Natural killer cell (primary cell): ENCODE measurements at places on chromosomes 12 and 14. TPM values are rescaled to one million over a fixed set of nuclear protein-coding genes. Genes with fewer than 3 reads are reported as not detected.

CCDC88C gene
- 432 TPM for total RNA-seq

TROAP gene
- 0.58 TPM for total RNA-seq

SLC39A5 gene
- total RNA-seq = 0.70 TPM

CCDC177 gene
- total RNA-seq = not detected

CMA1 gene
- total RNA-seq = not detected

OLR1 gene
- 2.3 TPM for total RNA-seq

RFX4 gene
- total RNA-seq = not detected
